NT2/D1 (cell line): ENCODE measurements at places on chromosomes 5 and 9.

- DNase-seq, result no peak
Observed at GRCh38 chr5:175343308-175343707, 100.7 kb downstream of the DRD1 start.

- no peak for DNase-seq
Observed at GRCh38 chr9:69578026-69578425, 94.1 kb downstream of the APBA1 start.

- no peak for DNase-seq
Observed at GRCh38 chr5:159171274-159171673, 38.1 kb downstream of the RNF145 start.

GRCh38 chr9:14245901-14246525 is 67.9 kb downstream of the NFIB start:
- DNase-seq, result no peak

GRCh38 chr5:81482595-81482994 is 88.7 kb upstream of the ACOT12 start:
- DNase-seq, result no peak

DNA sequence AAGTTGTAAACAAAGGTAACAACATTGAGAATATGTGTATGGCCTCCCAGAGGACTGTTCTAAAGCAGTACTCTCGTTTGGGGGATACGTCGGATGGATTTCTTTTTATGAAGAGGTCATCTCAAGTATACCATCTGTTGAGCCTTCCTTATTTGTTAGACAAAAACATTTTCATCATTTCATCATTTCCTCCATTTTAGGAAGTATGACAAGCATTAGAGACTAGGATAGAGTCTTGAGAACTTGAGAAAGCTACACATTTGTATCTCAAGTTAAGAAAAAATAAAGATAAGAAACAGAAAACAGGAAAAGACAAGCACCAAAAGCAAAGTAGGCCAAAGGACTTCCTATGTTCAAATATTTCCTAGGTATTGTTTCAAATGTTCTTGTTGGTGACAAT is 307.0 kb downstream of the EFNA5 start:
- no peak for DNase-seq

- DNase-seq, result no peak
Observed at GRCh38 chr5:16410338-16410737, 55.3 kb downstream of the ZNF622 start.

- DNase-seq, result no peak
Observed at GRCh38 chr9:95336281-95336680, 18.8 kb upstream of the FANCC start.

DNA sequence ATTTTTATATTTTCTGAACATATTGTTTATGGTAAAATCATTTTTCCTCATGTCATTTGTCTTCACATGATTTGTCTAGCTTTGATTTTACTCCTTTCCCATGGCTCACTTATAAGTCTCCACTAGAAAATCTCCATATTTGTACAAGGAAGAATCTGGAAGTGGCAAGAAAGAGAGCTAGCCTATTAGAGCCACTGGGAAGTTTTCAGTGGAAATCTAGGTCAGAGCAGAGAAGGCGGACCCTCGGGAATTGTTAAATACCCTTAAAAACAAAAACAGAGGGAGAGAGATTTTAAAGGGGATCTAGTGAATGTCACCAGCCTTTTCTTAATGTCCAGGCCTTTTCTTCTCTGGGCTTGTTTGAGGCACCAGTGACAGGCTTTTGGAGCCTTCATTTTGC is 56.6 kb downstream of the GRAMD2B start:
- DNase-seq, result no peak
